ENCODE measurements at places on chromosomes 1 and 21.

GRCh38 chr1:116113615-116114014 lies 2.4 kb downstream of the MAB21L3 start:
- DNase-seq, result no peak

- no peak for DNase-seq
These were observed 576 bp downstream of the CCN1 start for GRCh38 chr1:85580872-85581801.

DNA sequence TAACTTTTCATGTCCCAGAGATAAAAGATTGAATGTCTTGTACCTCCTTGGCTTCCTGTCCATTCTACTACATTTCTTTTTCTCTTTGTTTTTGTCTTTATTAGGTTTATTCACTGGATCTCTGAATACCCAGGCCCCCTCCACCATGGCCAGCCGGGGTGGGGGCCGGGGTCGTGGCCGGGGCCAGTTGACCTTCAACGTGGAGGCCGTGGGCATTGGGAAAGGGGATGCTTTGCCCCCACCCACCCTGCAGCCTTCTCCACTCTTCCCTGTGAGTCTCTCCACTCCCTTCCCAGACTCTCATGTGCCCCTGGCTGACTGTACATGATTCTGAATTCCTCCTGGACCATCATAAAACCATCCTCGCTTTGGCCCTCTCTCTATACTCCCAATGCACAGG lies 10.2 kb downstream of the POLR3GL start:
- no peak for DNase-seq

DNA sequence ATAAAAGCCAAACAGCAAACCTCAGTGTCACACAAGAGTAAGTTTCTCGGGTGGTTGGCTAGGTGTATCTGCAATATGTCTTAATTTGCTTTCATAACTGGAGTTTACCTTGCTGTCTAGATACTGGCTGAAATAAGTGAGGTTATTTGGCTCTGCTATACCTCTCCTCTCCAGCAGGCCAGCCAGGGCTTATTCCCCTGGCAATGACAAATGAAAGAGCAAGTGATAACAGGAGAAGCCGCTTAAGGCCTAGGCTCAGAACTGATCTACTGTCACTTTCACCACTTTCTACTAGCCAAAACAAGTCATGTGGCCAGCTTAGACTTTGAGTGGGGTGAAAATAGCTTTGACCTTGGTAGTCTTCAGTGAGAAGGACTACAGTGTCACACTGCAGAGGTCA lies 4.8 kb upstream of the RPE65 start:
- DNase-seq, result no peak

- DNase-seq, result no peak
These were observed 13.7 kb upstream of the ACTRT2 start for GRCh38 chr1:3007298-3008147.

GRCh38 chr21:15355066-15355465 lies 290.3 kb upstream of the NRIP1 start:
- DNase-seq, result no peak

- no peak for DNase-seq
These were observed 76.1 kb downstream of the CACHD1 start for GRCh38 chr1:64546013-64546412.
